Keratinocyte (primary cell): ENCODE measurements at places on chromosomes 3 and 15. TPM values are rescaled to one million over a fixed set of nuclear protein-coding genes. Genes with fewer than 3 reads are reported as not detected.

- no peak for DNase-seq
Observed at GRCh38 chr3:15221574-15222217, 15.7 kb downstream of the CAPN7 start.

- DNase-seq: no peak
Observed at GRCh38 chr3:36738702-36739101, 25.7 kb downstream of the DCLK3 start.

DNA sequence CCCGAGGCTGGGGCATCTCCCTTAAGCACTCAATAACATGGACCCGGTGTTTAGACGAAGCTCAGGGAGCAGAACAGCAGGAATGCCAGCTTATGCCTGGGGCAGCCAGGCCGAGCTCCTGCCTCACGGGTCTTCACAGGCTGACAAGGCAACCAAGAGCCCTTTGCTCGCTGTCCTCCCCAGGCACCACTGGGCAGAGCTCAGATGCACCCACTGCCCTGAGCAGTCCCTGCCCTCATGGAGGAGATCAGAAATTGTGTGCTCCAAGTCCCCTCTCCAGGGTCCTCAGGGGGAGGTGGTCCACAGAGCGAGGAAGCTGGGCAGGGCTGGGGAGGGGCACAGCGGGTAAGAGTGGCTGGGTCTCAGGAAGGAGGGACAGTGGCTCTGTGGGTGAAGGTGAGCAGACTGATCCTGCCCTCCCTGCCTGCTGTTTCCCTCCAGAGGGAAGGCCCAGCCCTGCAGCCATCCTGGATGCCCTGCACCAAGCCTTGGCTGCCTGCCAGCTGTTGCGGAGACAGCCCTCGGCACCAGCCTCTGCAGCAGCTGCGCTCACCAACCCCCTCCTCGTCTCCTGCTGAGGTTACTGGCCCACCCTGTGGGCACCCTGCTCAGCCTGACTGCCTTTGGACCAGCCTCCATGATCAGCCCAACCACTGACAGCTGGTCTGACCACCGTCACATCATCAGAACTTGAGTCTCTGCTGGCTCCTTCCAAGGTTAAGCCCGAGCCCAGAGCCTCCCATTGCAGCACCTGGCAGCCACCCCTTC lies 21.1 kb upstream of the GP9 start:
- DNase-seq: no peak

DNA sequence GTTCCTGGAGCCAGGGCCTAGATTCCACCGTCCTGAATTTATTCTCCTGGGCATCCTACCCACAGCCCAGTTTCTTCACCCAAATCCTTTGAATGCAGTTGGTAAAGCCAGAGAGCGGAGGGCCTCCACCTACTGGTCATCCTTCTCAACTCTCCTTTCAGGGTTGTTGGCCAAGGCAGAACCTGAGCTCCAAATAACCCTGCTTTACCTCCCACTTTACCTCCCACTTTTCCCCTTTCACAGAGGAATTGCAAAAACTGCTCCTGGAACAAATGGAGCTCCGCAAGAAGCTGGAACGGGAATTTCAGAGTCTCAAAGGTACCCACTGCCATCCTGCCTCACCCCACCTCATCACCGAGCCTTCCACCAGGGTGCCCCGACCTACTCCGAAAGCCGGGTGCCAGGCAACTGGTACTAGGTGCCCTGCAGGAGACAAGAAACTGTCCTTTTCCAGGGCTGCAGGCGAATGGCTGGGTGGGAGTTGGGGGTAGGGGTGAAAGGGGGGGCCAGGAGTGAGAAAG lies 6.8 kb downstream of the SKOR1 start:
- no peak for DNase-seq

GRCh38 chr3:11727207-11727606 lies 83.5 kb upstream of the VGLL4 start:
- DNase-seq: no peak

DNA sequence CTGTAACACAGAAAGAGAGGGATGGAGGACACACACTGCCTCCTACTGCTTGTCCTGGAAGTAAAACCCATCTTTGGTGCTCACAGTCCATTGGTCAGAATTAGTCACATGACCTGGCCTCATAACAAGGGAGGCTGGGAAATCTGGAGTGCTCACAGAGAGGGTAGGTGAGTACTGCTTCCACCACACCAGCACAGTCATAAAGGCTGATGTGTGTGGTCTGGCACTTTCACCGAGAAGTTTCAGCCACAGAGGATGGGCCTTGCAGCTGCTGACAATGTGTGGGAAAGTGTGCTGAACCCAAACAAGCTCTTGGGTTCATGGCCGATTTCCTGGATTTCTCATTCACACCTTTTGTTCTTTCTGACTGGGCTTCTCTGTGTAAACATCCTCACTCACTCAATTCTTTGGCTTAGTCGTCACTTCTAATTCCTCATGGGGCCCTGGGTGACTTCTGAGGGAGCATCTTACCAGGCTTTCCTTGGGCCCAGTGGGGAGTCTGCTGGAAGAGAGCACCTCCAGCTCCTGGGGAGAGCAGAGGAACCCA lies 100.7 kb downstream of the ASB7 start:
- no peak for DNase-seq

- DNase-seq: no peak
Observed at GRCh38 chr3:188031121-188031520, 122.8 kb upstream of the LPP start.

GRCh38 chr15:58686286-58686685 lies 63.2 kb downstream of the ADAM10 start:
- no peak for DNase-seq

The ADAMTSL3 gene
- 0.01 TPM in 3 replicates for polyA plus RNA-seq
